ENCODE measurements at places on chromosomes 12 and 14.

GRCh38 chr14:104665657-104666522, 23.5 kb upstream of the INF2 start:
- no peak for DNase-seq

DNA sequence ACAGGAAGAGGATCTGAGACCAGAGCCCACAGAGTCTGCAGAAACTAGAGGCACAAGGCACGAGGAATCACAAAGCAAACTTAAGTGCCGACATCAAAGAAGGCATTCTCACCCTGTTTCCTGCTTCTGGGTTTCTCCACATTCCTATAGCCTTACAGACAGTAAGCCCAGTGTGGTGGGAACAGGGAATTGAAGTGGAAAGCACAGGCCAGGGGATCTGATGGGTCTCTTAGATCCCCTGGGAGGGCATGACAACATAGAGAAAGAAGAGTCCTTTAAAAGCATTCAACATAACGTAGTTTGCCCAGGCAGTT, 75.6 kb upstream of the FRMD6 start:
- no peak for DNase-seq

- DNase-seq = no peak
Observed at GRCh38 chr14:80718940-80719339, 222.6 kb downstream of the CEP128 start.

GRCh38 chr14:99780690-99781089, 12.5 kb upstream of the EML1 start:
- no peak for DNase-seq

GRCh38 chr12:70577283-70577634, 60.0 kb downstream of the PTPRB start:
- DNase-seq = no peak

DNA sequence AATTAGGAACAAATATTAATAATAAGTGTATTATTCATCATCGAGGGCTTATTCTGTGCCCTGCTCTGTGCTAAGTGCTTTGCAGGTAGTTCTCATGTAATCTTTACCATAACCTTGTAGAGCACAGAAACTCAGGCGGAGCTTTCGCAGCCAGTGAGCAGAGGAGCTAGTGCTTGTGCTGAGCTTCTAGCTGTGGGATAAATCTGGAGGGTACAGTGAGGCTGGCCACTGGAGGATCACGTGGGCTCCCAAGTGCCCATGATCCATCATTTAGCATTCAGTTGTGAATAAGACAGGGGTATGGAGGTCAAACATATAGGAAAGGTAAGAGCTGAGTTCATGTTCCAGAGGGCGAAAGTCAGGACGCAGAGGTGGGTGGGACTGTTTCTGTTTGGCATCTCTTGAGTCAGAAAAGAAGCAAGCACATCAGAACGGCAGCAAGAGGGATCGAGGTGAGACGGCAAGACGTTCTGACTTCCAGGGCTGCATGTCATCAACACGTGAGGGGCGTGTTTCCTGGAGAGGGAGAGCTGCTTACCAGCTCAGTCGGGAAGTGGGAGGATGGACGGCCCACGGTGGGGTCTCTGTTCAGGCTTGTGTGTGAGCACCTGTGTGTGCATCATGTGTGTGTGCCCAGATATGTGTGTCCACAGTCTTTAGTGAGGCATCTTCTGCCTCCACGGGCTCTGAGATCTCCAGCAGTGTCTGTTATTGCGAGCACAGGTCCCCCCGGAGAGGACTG, 16.8 kb upstream of the KRT80 start:
- no peak for DNase-seq

- DNase-seq = no peak
Observed at GRCh38 chr14:92564344-92565039, 50.9 kb downstream of the RIN3 start.

- DNase-seq = peak; percentile 72
Observed at GRCh38 chr12:121466794-121467637, 67.1 kb downstream of the RNF34 start.

DNA sequence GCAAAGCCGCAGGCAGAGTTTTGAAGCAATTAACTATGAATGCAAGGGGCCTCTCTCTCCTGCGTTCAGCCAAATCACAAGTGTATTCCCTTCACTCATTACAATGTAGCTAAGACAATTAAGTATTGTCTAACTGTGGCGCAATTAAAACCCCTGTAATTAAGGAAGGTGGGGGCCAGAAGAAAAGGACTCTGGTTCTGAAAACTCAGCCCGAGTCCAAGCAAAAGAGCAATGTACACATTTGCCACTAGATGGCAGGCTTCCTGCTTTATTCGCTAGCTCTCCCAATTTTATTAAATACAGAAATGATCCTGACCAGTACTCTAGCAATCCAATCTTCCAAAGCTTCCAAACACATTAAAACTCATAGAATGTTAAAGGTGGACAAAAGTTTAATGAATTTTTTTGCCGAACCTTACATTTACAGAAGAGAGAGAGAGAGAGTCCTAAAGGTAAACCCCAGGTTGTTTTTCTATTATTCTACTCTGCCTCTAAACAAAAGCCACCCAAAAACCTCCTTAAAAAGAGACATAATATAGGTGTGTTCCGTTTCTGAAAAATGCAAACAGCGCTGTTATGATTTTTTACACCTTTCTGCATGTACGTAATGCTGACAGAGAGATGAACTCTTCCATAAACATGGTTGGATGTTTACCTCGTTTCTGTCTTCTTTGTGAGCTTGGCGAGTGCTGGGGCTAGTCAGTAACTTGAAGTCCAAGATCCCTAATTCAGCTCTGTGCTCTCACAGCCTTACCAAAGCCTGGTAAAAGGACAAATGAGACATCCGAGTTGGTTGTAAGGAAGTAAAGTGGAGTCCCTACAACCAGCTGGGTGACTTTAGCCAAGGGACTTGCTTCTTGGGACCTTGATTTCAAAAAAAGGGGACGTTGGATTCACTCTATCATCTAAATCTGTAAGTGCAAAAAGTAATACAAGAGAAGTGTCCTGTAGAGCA, 50.9 kb upstream of the VASH1 start:
- peak; percentile 25 for DNase-seq

- no peak for DNase-seq
Observed at GRCh38 chr14:70601162-70601561, 707 bp upstream of the MED6 start.

DNA sequence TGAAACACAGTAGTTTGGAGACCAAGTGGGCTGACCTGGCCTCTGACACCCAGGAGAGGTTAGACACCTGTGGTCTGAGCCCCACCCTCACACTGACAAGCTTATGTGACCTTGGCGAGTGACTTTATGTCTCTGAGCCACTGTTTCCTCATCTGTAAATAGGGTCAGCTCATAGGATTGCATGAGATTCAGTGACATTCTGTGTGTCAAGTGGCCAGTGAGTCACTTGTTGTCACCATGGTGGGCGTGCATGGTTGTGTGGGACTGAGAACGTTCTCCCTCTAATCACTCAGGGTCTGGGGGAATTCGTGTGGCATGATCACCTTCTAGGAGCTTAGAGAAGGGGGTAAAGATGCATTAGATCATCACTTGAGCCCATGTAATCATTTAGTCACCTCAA, 146.4 kb downstream of the PHETA1 start:
- no peak for DNase-seq

- DNase-seq = peak; percentile 27
Observed at GRCh38 chr12:4268329-4269181, 5.0 kb upstream of the CCND2 start.

- no peak for DNase-seq
Observed at GRCh38 chr14:32005628-32006027, 71.5 kb upstream of the ARHGAP5 start.

GRCh38 chr12:93704625-93705024, 27.4 kb downstream of the CRADD start:
- no peak for DNase-seq

- no peak for DNase-seq
Observed at GRCh38 chr12:127260531-127260930, 1006.4 kb upstream of the TMEM132C start.

- DNase-seq = no peak
Observed at GRCh38 chr14:89187501-89187900, 229.5 kb downstream of the FOXN3 start.

DNA sequence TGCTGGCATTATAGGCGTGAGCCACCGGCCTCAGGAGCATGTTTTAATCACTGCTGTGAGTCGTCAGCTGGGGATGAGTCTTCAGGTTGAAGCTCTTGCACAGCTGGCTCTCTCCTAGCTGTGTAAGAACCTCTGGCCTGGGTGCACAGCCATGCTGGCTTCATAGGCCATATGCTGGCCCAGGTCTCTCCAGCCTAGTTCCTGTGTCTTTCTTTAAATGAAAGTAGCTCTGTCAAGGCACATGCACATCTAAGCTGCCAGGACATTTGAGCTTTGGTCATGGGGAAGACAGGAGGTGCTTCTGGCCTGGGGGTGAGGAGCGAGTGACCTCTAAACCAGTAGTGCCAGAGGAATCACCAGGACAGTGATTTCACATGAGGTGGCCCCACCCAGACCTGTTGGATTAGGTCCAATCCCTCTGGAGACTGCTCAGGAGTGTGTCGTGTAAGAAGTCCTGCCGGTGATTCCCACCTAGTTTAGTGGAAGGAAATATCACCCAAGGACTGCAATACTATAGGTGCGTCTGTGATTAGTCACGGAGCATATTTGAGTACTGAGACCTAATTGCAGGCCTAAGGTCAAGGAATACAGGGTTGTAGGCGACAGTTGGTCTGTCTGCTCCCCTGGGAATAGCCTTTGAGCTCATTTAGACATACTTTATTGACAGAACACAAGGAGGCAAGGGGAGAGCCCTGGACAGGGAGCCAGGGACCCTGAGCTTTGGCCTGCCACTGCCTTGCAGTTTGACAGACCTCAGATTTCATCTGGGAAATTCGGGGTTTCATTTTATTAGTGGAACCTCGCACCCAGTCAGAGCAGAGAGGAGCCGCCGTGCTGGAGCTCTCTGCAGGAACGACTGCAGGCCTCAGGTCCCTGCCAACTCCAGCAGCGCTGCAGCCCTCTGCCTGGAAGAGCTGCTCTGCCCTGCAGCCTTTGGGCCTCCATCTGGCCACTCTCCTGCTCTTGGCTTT, 67.0 kb downstream of the ANKRD9 start:
- DNase-seq = no peak

GRCh38 chr12:124175704-124176103, 119.2 kb upstream of the RFLNA start:
- no peak for DNase-seq

GRCh38 chr12:59887178-59887577, 291.3 kb downstream of the SLC16A7 start:
- no peak for DNase-seq

DNA sequence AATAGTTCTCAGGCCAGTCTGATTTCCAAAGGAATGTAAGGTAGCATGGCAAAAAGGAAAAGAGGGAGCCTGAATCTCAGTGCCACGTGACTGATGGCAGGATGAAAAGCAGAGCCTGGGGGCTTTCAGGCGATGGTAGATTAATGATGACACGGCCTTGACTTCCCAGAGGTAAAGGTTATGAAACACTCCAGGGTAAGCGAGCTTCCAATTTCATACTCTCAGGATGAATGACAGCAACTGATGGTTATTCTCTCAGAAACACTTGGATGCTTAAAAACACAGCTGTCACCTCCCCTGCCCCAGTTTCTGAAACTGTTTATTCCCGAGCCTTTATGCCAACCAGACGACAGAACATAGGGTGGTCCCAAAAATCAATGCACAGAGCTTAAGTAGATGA, 28.8 kb downstream of the GDF11 start:
- DNase-seq = no peak

DNA sequence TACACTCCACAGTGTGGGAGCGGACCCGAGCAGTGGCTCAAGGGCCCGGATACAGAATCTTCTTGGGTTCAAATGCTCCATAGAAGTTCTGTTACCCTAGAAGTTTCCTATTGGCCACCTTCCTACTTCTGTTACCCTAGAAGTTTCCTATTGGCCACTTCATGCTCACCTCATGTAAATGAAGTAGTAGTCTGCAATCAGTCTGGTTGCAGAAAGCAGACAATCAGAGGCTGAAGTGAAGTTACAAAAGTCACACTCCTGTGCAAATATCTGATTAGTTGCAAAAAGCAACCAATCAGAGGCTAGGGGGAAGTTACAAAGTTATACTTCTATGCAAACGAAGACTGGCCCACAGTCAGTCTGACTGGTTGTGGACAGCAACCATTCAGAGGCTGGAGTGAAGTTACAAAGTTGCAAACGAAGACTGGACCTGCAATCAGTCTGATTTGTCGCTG, 77.8 kb upstream of the CPNE8 start:
- DNase-seq = no peak

DNA sequence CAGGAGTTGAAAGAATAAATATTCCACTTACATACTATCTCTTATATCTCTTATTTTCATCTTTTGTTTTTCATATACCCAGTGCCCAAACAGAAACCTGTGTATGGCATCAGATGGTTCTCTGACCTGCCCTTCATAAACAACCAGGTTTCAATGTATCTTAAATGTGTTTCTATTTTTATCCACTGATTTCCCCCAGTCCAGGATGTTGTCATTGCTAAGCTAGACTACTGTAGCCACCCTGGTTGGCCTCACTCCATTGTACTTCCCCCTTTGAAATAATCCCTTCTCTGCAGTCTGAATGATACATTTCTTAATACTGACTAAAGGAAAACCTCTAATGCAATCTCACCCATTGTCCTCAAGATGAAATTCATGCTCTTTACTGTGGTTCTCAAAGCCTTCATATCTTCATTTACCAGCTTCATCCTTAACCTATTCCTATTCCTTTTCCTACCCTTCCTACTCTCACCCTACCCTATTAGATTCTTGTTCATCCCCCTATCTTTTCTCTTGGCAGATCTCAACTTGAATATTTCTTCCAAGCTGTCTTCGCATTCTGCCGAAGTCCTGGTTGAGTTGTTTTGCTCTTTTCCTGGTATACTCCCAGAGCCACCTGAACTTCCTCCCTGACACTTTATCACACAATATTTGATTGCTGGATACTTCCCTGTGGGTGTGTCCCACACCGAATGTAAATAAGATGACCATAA, 312.4 kb downstream of the FOXG1 start:
- no peak for DNase-seq

DNA sequence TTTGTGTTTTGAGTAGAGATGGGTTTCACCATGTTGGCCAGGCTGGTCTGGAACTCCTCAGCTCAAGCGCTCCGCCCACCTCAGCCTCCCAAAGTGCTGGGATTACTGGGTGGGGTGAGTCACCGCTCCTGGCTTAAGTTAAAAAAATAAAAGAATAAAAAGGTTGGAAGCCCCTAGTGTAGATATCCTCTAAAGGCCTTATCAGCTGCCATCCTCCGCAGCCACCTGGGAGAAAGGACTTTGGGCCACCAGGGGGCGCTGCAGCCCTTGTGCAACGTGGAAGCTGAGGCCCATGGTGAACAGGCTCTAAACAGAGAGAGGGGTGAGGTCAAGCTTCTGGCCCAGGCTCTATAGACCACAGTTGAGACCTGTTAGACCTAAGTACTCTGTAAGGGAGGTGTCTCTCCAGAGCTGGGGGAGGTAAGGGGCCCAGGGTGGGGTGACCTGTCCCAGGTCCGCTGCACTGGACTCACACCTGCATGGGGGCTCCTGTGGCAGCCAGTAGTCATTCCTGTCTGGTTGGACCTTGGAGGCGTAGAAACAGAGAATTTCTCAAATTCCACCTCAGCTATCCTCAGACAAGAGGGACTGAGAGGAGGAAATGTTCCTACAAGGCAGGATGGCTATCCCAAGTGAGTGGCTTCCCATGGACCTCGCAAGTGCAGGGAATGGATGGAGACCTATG, 14.0 kb upstream of the RACGAP1 start:
- DNase-seq = peak; percentile 52

GRCh38 chr14:81981307-81981675, 447.6 kb upstream of the SEL1L start:
- no peak for DNase-seq
